ENCODE measurements at places on chromosomes 3 and 15.

DNA sequence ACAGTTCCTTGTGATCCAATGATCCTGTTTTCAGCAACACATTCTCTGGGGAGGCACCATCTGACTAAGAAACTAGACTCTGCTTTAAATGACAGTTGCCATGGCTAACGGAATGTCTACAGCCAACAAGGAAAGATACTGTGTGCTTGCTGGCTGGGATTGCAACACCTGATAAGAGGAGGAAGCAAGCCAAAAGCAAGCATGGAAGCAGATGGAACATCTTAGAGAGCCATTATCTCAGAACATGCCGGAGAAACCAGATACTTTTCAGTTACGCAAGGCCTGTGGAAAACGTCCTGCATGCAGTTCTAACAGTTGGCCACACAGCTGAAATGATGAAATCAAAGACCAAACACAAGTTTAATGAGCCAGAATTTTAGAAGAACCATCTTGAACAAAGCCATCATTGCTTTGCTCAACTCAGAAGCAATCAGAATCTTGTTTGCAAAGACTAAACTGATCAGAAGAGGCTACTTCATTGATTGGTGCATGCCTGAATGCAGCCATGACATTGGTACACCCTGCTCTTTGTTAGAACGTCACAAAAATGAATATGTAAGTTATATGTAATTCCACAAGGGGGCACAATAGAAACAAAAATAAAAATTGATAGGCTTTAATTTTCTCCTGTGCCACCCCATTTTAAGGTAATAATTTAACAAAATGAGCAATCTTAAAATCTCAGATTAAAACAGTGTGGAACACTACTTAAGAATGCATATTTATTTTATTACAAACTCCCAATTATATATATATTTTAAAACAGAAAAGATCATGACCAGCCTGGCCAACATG, 50.8 kb downstream of the GXYLT2 start:
- DNase-seq, result peak; percentile 95

DNA sequence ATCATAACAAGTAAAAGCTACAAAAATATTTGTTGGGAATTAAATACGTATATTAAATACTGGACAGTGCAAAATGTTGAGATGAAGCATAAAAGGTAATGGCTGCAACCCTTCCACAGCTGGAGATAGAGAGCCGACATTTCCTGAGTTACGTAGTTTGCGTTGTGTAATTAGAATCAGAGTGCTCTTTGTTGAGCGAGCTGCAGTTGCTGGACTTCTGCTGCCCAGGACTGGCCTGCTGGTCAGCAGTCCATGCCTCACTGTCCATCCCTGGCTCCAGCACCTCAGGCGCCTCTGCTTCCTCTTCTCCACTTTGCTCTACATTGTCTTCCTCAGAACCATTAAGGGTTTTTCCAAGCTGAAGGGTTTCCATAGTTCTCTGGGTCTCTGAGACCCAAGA, 28.4 kb upstream of the SHC4 start:
- DNase-seq, result no peak

- DNase-seq, result no peak
Measured at GRCh38 chr3:53525765-53526703, 31.6 kb downstream of the CACNA1D start.

GRCh38 chr3:159080821-159081220, 279.0 kb downstream of the MFSD1 start:
- no peak for DNase-seq

- DNase-seq, result no peak
Measured at GRCh38 chr3:15731024-15731423, 66.8 kb downstream of the ANKRD28 start.

- DNase-seq, result no peak
Measured at GRCh38 chr3:172373912-172374311, 74.3 kb downstream of the GHSR start.

DNA sequence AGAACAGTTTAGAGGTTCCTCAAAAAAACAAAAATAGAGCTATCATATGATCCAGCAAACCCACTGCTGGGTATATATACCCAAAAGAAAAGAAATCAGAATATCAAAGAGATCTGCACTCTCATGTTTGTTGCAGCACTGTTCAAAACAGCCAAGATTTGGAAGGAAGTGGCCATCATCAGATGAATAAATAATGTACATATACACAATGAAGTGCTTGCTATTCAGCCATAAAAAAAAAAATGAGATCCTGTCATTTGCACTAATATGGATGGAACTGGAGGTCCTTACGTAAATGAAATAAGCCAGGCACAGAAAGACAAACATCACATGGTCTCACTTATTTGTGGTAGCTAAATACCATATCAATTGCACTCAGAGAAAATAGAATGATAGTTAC, 58.4 kb downstream of the SCAPER start:
- DNase-seq, result no peak
